ENCODE measurements at places on chromosomes 7 and 10. TPM values are rescaled to one million over a fixed set of nuclear protein-coding genes. Genes with fewer than 3 reads are reported as not detected.

DNA sequence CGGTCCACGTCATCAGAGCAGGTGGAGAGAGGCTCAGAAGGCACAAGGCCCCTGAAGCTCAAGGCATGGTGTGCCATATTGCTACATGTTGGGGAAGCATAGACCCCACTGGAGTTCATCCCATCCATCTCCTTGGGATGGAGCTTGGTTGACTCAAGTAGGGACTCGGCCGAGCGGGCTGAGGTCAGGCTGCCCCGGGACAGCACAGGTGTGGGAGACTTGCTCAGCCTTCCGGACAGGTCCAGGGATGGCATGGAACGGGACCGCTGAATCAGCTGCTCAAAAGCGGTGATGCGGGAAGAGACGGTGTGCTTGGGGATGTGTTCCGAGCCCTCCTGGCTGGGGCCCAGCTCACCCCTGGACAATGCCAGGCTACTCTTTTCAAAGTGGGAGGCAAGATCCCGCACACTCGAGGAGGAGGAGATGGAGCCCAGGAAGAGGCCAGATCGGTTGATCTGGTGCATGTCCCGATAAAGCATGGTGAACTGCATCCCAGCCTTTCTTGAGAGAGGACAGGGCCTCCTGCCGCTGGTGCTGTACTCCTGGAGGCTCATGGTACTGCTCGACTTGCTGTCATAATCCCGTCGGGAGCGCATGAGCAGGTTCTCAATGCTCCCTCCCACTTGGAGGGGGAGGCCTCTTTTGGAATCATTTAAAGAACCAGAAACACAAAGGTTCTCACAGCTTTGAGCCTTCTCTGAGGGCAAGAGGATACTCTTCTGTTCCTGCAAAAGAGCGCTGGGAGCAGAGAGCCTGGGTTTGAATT is 65.6 kb upstream of the PDLIM1 start:
- H3K27me3 ChIP-seq, result no peaks in the 10 kb centered on the region
- H3K4me1 ChIP-seq, result no peaks in the 10 kb centered on the region
- no peaks in the 10 kb centered on the region for H3K36me3 ChIP-seq
- H3K27ac ChIP-seq, result no peak overlapping the region

DNA sequence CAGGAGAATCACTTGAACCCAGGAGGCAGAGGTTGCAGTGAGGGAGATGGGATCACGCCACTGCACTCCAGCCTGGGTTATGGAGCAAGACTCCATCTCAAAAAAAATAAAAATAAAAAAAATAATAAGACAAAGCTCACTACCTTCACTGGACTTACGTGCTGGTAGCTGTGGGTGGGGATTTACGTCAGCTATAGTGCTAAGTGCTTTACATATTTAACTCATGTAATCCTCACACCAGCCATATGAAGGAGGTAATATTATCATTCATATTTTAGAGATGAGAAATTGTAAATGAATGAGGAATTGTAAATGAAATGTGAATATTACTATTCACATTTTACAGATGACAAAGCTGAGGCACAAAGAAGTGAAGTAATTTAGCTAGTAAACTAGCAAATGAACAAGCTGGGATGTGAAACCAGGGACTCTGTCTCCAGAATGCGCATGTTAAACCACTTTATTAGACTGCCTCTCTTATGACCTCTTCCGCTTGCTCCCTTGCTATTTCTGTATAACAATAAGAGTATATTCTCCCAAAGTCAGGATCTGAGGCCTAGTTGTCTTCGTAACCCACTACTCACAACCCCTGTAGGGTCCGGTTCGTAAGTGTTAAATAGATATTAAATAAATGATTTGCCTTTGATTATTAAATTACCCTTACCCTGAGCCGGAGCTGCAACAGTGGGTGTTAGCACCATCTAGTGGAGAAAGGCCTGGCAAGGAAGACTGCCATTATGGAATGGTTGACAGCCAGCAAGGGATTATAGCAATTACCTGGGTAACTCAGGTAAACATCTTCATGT is 70.2 kb downstream of the HTR7 start:
- DNase-seq, result no peak
- H3K4me1 ChIP-seq, result no peaks in the 10 kb centered on the region
- H3K36me3 ChIP-seq, result no peaks in the 10 kb centered on the region
- H3K4me3 ChIP-seq, result no peak overlapping the region
- H3K27ac ChIP-seq, result no peak overlapping the region
- peaks cover 37% of the 10 kb centered on the region for H3K27me3 ChIP-seq

The LEP gene
- total RNA-seq, result not detected

DNA sequence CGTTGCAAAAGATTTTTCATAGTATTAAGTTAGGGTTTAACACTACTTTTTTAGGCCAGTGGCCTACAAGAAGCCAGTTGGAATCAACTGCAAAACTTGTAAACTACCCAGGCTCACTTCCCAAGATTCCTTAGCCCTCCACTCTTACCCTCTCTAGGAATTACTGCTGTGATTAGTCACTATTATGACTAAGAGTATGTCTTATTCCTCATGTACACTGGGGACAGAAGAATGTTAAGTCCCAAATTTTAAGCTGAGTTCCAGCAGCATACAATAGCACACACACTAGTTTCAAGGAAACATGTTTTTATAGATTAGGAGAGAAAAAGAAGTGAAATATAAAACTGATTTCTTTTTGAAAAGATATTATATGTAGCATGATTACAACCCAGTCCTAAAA is 42.8 kb downstream of the FBXL13 start:
- H3K27me3 ChIP-seq, result no peaks in the 10 kb centered on the region
- no peak overlapping the region for H3K27ac ChIP-seq
- H3K36me3 ChIP-seq, result no peaks in the 10 kb centered on the region
- H3K4me1 ChIP-seq, result no peaks in the 10 kb centered on the region
- no peak for DNase-seq
- H3K4me3 ChIP-seq, result no peak overlapping the region

Data from osteocyte (in vitro differentiated cells).